ENCODE measurements at places on chromosomes 3 and 15.

DNA sequence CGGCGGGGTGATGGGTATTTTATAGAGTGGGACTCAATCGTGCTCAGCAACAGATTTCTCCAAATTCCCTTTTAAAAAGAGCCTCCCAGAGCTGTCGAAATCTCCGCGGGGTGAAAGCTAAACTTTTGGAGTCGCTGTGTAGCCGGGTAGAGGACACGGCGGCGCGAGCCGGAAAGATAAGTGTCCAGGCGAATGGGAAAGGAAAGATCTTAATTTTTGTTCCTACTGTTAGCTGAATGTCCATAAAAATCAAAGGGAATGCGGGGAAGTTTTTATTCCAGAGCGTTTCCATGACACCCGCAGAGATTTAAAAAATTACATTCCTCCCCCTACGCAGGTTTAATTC lies 9.1 kb downstream of the EOMES start:
- no peak for DNase-seq

GRCh38 chr3:145942052-145942451 lies 218.9 kb downstream of the PLOD2 start:
- DNase-seq = no peak

GRCh38 chr3:65548848-65549625 lies 489.7 kb downstream of the MAGI1 start:
- DNase-seq = no peak

DNA sequence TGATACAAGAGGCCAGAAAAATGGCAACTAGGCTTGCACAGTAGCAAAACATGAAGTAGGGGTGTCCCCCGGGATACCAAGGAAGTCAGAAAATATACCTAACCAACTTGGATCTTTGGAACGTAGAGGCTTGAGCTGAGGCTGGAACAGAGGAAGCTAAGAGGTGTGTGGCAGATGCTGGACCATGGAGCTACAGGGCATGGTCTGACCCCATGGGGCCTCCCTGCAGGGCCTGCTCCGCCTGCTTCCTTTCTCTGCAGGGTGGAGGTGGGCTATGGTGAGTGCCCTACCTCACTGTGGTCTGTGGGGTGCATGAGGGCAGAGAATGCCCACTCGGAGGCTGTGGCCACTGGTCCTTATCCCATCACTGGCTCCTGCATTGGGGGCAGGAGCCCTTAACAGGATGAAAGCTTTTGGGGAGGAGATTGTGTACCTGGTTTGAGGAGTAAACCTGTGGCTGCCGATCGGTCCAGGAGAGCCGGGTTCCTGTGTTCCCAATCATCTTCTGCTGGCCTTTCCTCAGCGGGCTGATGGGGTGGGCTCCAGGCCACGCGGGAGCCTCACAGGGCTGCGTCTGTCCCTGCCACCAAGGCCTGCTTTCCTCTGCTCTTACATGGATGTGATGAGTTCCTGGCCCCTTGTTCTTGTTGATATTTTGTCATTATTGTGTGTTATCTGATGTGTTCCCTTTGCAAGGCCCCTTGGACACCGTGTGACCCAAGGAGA lies 96.8 kb downstream of the OCA2 start:
- DNase-seq = no peak

DNA sequence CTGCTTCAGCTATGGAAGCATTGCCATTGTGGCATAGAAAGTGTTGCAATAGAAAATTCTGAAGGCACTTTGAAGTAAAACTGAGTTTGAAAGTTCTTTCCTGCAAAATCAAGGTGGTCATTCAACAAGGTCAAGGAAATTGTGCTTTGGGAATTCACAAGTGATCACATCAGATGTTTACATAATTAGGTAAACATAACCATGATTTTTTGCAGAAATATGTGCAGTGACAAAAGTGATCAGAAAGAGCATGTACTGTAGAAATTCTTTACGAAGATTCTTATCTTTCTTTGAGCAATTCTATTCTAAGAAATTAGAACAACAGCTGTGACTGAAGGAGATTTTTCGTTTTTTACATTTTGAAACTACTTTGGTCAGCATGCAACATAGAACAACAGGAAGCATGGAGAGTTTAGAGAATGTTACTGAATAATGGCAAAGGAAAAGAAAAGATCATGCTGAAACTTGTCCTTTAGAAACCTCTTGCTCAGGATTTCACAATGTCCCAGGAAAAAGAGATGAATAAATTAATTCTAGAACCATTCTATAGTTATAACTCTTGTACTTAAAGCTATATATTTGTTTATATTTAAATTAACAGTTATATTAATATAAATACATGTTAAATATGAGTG lies 643.4 kb upstream of the ARPP21 start:
- no peak for DNase-seq

- no peak for DNase-seq
These were observed 36.6 kb upstream of the CD47 start for GRCh38 chr3:108127301-108127988.

DNA sequence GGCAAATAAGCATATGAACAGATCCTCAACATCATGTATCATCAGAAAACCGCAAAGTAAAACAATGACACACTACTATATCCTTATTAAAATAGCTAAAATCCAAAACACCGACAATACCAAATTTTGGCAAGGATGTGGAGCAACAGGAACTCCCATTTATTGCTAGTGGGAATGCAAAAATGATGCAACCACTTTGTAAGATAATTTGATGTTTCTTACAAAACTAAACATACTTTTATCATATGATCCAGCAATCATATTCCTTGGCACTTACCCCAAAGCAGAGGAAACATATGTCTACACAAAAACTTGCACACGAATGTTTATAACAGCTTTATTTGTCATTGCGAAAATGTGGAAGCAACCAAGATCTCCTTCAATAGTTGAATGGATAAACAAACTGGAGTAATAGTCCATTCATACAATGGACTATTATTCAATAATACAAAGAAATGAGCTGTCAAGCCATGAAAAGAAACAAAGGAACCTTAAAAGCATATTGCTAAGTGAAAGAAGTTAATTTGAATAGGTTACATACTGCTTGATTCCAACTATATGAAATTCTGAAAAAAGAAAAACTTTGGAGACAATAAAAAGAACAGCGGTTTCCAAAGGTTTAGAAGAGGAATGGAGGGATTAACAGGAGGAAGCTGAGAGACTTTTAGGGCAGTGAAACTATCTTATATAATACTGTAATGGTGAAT lies 172.0 kb downstream of the VPS13C start:
- no peak for DNase-seq

DNA sequence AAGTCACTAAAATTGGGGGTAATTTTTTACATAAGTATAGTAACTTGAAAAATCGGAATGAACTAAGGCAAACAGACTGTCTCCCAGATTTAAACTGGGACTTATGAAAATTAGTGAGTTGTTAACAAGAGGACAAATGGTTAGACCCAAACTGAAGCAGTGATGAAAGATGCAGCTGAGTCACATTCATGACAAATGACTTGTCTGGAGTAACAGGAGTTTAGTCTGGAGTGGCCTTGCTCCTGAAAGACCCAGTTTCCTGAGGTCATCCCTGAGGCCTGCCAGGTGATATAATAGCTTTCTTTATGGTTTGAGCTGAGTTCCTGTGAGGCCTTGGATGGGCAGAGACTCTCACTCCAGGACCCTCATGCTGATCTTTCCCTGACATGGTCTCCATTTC lies 9.6 kb upstream of the CTDSPL start:
- no peak for DNase-seq

- no peak for DNase-seq
These were observed 191.6 kb downstream of the SV2B start for GRCh38 chr15:91291673-91292072.

GRCh38 chr3:14224895-14225294 lies 46.3 kb downstream of the LSM3 start:
- no peak for DNase-seq

DNA sequence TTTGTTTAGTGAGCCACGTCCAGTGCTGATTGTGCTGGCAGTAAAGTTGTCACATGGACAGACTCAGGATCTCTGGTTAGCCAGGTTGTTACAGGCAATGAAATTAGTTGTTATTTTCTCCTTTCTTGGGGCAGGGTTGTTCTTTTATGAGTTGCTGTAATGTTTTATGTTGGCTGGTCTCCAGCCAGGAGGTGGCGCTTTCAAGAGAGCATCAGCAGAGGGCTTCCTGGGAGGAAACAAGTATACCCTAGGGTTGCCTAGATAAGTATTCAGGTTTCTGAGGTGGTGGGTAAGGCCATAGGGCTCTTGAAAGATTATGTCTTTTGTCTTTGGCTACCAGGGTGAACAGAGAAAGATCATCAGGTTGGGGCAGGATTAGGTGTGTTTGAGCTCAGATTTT lies 14.5 kb upstream of the CFAP20DC start:
- DNase-seq = no peak

DNA sequence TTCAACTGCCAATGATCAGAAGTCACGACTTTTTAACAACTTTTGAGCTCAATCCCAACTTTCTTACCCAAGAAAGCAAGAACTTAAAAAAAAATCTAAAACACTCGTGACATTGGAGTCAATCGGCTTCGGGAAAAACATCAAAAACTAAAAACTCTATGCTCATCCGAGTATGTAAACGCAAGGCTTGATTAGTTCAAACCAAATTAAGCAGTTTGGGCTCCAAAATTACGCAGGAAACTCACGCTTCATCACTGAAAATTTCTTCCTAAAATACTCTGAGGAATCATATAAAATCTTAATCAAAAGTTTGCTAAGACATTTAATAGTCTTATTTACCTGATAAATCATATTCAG lies 1.6 kb downstream of the TRA2B start:
- no peak for DNase-seq

DNA sequence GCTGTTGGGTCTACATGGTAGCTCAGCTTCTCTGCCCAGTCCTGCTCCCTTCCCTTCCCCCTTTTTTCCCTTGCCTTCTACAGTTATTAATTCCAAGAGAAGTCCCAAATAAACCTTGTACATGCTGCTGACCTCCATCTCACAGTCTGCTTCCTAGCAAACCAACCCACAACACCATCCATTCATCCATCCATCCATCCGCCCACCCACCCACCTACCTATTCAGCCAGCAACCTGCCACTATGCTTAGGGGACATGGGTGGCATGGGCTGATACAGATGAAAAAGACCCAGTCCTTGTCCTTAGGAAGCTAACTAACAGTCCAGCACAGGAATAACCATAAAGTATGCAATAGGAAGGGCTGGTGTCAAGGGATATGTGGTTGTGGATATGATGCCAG lies 5.7 kb downstream of the TNFAIP8L3 start:
- DNase-seq = no peak

DNA sequence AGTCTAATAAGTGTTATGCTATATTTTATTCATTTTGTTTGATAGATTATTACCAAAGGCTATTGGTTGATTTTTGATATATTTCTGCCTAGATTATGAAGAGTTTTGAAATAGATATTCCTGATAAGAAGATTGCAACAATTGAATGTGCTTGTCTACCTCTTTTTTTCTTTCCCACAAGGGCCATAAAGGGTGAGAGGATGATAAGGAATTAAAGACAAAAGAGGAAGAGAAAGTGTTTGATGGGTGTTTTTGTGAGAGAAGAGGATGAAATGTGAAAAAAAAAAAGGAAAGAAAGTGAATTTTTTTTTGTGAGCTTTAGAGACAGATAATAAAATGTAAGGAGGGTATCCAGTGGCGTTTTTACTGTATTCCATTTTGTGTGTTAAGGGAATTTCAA lies 244.4 kb downstream of the CHST2 start:
- DNase-seq = no peak

- no peak for DNase-seq
These were observed 76.4 kb downstream of the UBR1 start for GRCh38 chr15:43029476-43029875.

DNA sequence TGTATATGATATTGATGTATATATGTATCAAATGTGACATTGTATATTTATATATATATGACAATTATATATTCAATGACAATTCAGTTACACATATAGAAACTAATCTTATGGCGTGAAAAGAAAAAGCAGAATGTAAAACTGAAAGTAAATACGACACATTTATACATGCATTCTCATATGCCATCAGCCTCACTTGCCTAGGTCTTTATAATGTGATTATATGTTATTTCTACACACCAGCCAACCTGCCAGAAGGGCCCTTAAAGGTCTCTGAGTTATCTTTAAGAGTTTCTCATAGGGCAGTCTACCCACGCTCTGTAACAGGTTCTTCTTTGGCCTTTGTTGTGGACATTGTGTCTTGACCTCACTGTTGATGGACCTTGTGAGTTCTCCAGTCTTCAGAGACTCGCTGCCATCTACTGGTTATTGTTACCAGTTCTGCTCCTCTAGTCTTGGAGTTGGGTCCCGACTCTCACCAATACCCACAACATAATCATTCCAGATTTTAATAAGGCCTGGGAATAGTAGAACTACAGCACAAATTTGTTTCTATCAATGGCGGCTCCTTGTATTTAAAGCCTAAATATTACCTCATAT lies 371.5 kb upstream of the GOLIM4 start:
- peak; percentile 13 for DNase-seq

Data from brain pericyte (primary cell).